Activated CD4-positive, alpha-beta T cell treated with anti-CD3 and anti-CD28 coated beads for 24 hours (primary cell): ENCODE measurements at places on chromosomes 6 and 20.
A peak's percentile ranks its signal among the peaks of the same experiment; 100 is the strongest.

GRCh38 chr6:144667532-144668503 lies 382.7 kb downstream of the UTRN start:
- DNase-seq = no peak

- DNase-seq = no peak
Measured at GRCh38 chr6:167898673-167899311, 72.1 kb downstream of the AFDN start.

DNA sequence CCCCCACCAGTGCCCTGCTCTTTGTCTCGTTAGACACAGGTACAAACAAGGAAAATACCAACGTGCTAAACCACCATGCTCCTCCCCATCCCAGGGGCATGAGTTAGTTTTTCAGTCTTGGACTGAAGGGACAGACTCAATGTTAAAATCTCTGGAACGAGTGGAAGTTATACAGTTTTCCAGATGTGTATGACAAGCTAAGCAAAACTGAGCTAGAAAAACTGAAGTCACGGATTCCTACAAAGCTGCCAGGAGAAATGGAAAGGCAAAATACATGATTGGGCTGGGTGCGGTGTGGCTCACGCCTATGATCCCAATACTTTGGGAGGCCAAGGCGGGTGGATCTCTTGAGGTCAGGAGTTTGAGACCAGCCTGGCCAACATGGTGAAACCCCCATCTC lies 34.3 kb upstream of the QKI start:
- DNase-seq = no peak

GRCh38 chr20:33291830-33292355 lies 8.9 kb downstream of the BPIFB1 start:
- peak; percentile 54 for DNase-seq

DNA sequence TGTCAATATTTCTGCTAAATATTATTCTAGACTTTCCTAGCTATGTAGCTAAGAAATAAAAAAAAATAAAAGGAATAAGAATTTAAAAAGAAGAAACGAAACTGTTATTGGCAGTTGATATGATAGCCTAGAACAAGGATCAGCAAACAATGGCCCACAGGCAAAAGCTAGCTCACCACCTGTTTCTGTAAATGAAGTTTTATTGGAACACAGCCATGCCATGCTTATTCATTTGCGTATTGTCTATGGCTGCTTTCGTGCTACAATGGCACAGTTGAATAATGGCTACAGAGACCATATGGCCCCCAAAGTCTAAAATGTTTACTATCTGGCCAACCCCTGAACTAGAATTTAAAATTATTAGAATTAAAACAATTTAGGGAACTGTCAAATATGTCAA lies 952.6 kb upstream of the MAP3K7 start:
- no peak for DNase-seq
